ENCODE measurements at places on chromosomes 4 and X. TPM values are rescaled to one million over a fixed set of nuclear protein-coding genes. Genes with fewer than 3 reads are reported as not detected.

HSFX3 gene
- not detected for total RNA-seq

GYPB gene
- not detected for total RNA-seq

MAGEA2B gene
- not detected for total RNA-seq

CT45A1 gene
- not detected for total RNA-seq

DNA sequence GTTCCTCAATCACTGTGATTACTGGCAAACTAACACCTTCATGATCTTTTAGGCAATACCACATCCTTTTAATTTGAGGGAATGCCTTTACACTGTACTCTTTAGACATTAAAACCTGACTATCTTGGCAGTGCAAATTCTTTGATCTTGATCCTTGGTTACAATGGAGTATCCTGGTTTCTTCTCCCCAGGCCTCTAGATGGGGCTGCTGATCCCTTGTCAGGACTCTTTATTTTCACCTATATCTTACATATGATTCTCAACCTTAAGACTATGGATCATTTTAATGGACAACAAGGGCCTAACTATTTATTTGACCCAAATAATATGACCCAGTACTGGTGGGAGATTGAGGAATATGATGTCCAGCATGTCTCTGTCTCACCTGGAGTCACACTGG, 1005.5 kb upstream of the INTU start:
- no peaks in the 10 kb centered on the region for H3K36me3 ChIP-seq
- no peak for DNase-seq
- no peaks in the 10 kb centered on the region for H3K27me3 ChIP-seq
- H3K4me1 ChIP-seq = no peaks in the 10 kb centered on the region
- no peak overlapping the region for H3K27ac ChIP-seq

GRCh38 chrX:5536261-5536660, 692.4 kb downstream of the NLGN4X start:
- H3K36me3 ChIP-seq = no peaks in the 10 kb centered on the region
- H3K4me1 ChIP-seq = no peaks in the 10 kb centered on the region
- no peaks in the 10 kb centered on the region for H3K27me3 ChIP-seq
- DNase-seq = no peak
- H3K27ac ChIP-seq = no peak overlapping the region

All from activated naive CD4-positive, alpha-beta T cell treated with anti-CD3 and anti-CD28 coated beads for 36 hours (primary cell).